ENCODE measurements at places on chromosomes 13 and 19.
A peak's percentile ranks its signal among the peaks of the same experiment; 100 is the strongest.

DNA sequence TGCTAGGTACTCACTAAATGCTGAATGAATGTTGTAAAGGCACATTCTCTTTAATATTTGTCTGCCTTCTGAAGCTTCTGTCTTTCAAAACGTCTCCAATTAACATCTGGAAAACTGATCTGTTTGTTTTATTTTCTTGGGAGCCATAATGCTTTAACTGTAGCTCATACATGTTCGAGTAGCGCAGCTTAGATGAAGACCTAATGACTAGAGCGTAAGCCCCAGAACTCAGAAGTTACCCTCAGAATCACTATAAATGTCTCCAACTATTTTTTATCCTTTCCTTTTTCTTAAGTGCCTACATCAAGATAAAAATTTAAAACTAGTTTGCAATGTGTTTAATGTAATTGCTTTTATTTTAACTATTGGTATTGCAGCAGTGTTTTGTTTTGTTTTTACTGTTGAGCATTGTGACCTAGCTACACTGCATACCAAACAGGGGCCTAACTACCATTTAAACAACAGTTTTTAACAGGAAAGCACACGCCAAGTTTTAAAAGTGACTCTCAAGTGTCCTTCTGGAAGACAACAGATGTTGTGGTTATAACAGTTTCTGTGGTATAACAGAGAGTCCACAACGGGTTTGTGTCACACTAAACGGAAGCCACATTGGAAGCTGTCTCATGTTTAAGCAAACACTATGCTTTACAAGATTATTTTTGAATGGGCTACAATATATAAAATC is 42.0 kb downstream of the MRPL57 start:
- DNase-seq = no peak

- DNase-seq = no peak
Observed at GRCh38 chr19:49213791-49214190, 56.2 kb downstream of the TRPM4 start.

GRCh38 chr13:97387485-97387839 is 46.5 kb upstream of the RAP2A start:
- DNase-seq = no peak

DNA sequence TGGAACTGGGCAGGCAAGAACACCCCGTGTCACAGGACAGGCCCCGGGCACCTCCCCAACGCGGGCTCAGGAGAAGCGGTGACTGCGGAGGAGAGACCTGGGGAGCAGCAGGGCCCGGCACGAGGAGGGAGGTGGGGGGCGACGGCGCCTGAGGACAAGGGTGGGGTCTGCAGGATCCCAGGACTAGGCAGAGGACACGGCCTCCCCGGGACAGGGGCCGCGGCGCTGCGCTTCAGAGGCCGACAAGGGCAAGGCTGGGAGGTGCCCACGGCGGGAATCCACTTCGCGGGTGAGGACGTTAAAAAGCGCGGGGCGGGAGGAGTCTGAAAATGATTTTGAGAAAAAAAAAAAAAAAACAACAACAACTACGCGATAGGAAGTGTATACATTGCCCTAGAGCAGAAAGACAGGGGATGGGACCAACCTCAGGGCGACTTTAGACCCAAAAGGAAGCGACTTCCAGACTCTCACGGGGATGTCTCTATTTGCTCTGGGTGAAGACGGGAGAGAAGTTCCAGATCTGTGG is 44.9 kb downstream of the ZNF611 start:
- peak; percentile 34 for DNase-seq

DNA sequence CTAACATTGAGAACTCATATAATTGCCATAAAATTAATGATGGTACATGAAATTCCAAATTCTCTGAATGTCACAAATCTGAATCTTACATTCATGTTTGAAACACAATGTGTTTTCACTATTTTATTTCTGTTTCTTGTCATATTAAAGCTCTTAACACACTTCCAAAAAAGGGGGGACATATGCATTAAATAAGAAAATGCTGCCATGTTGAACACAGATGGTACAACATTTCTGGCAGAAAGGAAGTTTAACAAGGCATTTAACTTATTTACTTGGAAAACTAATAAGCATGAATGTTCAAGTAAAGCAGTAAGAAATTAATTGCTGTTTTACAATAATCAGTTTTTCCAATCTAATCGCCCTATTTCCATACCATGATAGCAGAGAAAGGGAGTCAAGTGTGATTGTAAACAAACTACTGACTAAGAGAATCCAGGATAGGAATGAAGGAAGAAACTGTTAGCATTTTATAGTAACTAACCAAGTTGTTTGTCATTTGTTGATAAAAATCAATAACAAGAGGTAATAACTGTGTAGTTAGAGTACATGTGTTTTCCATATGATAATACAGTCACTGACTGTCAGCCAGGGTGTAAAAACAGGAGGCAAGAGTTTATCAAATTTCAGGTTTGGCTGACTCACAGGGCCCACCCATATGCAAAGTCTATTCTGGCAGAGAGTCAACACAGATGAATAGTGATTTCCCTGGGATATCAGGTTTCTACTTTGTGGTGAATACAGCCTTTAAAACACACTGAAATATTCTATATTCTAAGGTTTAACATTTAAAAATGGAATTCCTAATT is 5.7 kb upstream of the FOXO1 start:
- no peak for DNase-seq

- DNase-seq = no peak
Observed at GRCh38 chr13:28093881-28094280, 6.5 kb downstream of the FLT3 start.

DNA sequence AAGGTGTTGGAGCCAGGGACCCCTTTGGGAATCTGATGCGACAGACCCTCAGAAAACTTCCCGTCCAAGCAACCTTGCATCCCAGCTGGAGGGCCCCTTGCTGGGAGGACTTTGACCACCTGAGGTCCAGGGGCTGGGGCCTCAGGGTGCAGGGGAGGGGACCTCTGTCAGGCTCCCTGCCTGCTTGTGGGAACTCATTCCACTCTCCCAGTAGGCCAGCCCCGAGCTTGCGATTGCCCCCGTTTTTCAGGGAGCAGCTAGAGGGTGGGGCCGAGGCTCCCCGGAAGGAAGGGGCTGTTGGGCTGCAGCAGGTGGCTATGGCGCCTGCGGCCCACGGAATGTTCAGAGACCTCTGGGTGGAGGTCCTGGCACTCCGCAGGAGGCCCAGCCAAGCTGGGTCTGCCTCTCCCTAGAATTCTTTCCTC is 2.8 kb downstream of the GNA11 start:
- no peak for DNase-seq

- DNase-seq = no peak
Observed at GRCh38 chr13:27569405-27569804, 50.9 kb downstream of the LNX2 start.

DNA sequence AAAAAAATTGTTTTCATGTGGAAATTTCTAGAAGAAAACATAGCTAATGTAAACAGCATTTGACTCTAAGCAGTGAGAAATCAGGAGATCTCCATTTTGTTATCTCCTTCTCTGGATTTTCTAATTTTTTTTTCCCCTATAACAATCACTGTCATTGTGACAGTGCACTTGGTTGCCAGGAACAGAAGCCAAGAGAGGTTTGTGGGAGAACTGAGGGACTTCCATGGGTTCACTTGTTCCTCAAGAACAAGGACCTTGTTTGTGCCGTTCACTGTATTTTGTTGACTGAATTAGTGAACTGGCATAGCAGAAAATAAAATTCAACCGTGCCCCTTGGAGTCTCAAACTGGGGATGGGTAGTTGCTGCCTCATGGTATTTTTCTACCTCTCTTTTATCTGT is 17.1 kb downstream of the SHISA7 start:
- no peak for DNase-seq

DNA sequence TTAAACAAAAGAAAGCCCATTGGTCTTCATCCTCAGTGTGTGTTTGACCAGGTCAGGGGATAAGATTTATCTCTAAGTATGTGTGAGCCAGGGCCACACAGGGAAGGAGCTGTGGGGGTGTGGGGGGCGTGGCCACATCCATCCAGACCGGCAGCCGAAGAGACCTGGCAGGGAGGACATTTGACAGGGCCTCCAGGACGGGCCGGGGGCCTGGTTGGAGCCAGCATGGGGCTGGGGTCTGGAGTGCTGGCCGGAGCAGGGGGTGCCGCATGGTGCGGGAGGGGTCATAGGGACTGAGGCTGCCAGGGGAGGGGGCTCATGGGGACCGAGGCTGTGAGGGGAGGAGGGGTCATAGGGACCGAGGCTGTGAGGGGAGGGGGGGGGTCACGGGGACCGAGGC is 20.4 kb upstream of the GNA15 start:
- no peak for DNase-seq

DNA sequence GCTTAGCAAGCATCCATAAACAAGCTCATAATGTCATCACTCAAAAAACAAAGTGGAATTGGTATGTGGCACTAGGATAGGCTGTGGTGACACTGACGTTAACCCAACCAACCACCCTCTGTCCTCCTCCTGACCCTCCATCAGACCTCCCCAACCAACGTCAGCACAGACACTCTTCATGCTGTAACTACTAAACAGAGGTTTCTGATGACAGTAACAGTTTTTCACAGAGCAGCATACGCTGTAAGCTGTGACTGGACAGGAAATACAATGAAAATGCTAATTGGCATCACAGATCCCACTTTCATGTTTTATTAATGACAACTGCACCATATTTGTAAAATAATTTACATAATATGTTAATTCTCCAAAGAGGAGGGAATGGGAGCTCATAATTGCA is 238.0 kb downstream of the IRS2 start:
- no peak for DNase-seq

- DNase-seq = no peak
Observed at GRCh38 chr13:54390841-54391240, 1362.2 kb downstream of the OLFM4 start.

- DNase-seq = no peak
Observed at GRCh38 chr13:61830475-61830874, 414.8 kb upstream of the PCDH20 start.

- DNase-seq = no peak
Observed at GRCh38 chr13:74206061-74206561, 71.9 kb upstream of the KLF12 start.

GRCh38 chr13:106393776-106394175 is 141.7 kb downstream of the EFNB2 start:
- DNase-seq = no peak

GRCh38 chr13:66069570-66069969 is 1160.6 kb downstream of the PCDH9 start:
- no peak for DNase-seq

DNA sequence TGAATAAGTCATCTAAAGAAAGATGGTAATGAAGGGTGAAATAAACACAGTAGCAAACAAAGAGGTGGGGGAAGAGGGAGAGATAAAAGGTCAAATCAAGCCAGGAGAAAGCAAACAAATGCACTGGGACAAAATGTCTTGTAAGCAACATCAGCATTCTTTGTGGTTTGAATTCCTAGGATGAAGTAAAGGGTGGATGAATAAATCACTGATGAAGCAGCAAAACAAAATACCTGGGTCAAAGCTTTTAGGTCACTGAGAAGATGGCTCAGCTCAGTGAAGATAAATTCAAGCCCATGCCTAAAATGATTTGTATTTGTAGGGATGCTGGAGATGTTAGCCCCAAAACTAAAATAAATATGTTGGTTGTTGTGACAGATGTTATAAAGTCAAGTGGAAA is 86.5 kb upstream of the FBXL3 start:
- no peak for DNase-seq

DNA sequence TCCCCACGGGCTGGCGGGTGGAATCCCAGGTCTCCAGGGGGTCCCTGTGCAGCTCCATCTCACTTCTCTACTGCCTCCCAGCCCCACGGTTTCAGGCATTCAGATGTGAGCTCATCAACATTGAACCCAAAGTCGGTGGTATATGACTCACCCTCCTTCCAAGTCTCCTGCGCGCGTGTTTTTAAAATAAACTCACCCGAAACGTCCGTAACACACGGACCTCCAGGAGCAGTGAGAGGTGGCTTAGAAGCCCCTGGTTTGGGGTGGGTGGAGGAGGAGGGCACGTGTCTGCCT is 14.0 kb upstream of the CRTC1 start:
- no peak for DNase-seq

DNA sequence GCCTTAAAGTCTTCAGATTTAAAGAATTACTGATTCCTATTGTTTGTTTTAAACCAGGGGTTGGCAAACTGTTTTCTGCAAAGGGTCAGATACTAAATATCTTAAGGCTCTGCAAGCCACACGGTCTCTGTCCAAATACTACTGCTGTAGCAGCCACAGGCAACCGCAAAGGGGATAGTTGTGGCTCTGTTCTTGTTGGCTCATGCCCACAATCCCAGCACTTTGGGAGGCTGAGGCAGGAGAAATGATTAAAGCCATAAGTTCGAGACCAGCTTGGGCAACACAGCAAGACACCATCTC is 22.4 kb downstream of the RANBP3 start:
- no peak for DNase-seq

DNA sequence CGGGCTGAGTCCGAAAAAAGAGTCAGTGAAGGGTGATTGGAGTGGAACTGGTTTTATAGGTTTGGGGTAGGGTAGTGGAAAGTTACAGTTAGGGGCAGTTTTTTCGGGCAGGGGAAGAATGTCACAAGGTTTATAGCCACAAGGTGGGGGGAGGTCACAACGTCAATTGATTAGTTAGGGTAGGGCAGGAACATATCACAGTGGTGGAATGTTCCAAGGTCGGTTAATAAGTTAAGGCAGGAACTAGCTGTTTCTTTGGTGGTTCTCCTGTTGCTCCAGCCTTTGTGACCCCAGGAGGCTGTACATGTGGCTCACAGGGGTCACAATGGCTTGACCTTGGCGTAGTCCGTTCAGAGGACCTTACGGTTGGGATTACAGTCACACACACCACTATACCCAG is 20.3 kb downstream of the RDH8 start:
- DNase-seq = no peak

- no peak for DNase-seq
Observed at GRCh38 chr19:20879501-20879900, 43.5 kb upstream of the ZNF85 start.

GRCh38 chr13:74136084-74136658 is 2.0 kb upstream of the KLF12 start:
- DNase-seq = peak; percentile 26

- DNase-seq = no peak
Observed at GRCh38 chr19:38425222-38425809, 703 bp downstream of the RASGRP4 start.

- DNase-seq = no peak
Observed at GRCh38 chr19:20969898-20970297, 46.8 kb downstream of the ZNF85 start.

DNA sequence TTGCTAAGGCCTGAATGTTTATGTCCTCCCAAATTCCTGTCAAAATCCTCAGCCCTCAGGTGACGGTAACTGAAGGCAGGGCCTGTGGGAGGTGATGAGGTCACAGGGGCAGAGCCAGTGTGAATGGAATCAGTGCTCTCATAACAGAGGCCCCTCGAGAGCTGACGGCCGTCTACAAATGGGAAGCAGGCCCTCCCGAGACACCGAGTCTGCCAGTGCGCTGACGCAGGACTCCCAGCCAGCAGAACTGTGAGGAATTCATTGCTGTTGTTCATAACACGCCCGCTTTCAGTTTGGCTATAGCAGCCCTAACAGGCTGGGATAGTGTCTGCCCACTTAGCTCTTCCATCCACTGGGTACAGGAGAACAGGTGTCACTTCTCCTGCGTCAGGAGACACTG is 41.2 kb downstream of the CARS2 start:
- no peak for DNase-seq

GRCh38 chr13:99320693-99321481 is 13.7 kb upstream of the GPR183 start:
- DNase-seq = no peak

- no peak for DNase-seq
Observed at GRCh38 chr13:29920025-29920643, 69.7 kb upstream of the UBL3 start.

All from stimulated activated CD4-positive, alpha-beta T cell treated with anti-CD3 and anti-CD28 coated beads, Interleukin-1b, Interleukin-23, amount 100 ng/mL, for 48 hours (primary cell).